ENCODE measurements at places on chromosomes 7 and 10. TPM values are rescaled to one million over a fixed set of nuclear protein-coding genes. Genes with fewer than 3 reads are reported as not detected.

The EPHB6 gene
- total RNA-seq = 59.9 TPM

The ADAP1 gene
- 6.7 TPM for total RNA-seq

The WIPF3 gene
- not detected for total RNA-seq

The UPK3B gene
- 1.8 TPM for total RNA-seq

The OR6V1 gene
- not detected for total RNA-seq

The FAM13C gene
- total RNA-seq = not detected

The DYNC1I1 gene
- total RNA-seq = 0.31 TPM

The PIP gene
- total RNA-seq = not detected

The SPDYE2B gene
- not detected for total RNA-seq

The C10orf88 gene
- total RNA-seq = 6.8 TPM

The ADCYAP1R1 gene
- total RNA-seq = not detected

The AOAH gene
- 2.6 TPM for total RNA-seq

The ST8SIA6 gene
- 0.72 TPM for total RNA-seq

The PPP1R17 gene
- total RNA-seq = not detected

The GPR85 gene
- not detected for total RNA-seq

The PCDH15 gene
- total RNA-seq = not detected

The DGKB gene
- total RNA-seq = not detected

The OR2A1 gene
- total RNA-seq = not detected

The WNT2 gene
- not detected for total RNA-seq

The HMX3 gene
- total RNA-seq = not detected

The SMO gene
- not detected for total RNA-seq

The PLPP4 gene
- total RNA-seq = not detected

The ZKSCAN5 gene
- total RNA-seq = 4.4 TPM

The NKX1-2 gene
- not detected for total RNA-seq

The CYP2W1 gene
- not detected for total RNA-seq

The CYP26C1 gene
- 0.18 TPM for total RNA-seq

The ASB4 gene
- total RNA-seq = not detected

The AGR2 gene
- not detected for total RNA-seq

The TUBAL3 gene
- total RNA-seq = not detected

The CREB5 gene
- 1.8 TPM for total RNA-seq

The NUPR2 gene
- total RNA-seq = not detected

The PRKCQ gene
- 70.0 TPM for total RNA-seq

The DNAJC2 gene
- total RNA-seq = 56.1 TPM

The GPRIN2 gene
- total RNA-seq = not detected

The PCLO gene
- total RNA-seq = not detected

The HELLS gene
- 12.4 TPM for total RNA-seq

The OGA gene
- total RNA-seq = 421 TPM

The TAF3 gene
- 17.0 TPM for total RNA-seq

The TMEM229A gene
- not detected for total RNA-seq

The SFTPA2 gene
- not detected for total RNA-seq

The SFTPA1 gene
- not detected for total RNA-seq

The TMEM176A gene
- not detected for total RNA-seq

The ZNF248 gene
- total RNA-seq = 4.2 TPM

The MUC3A gene
- not detected for total RNA-seq

The OR2A7 gene
- total RNA-seq = 6.5 TPM

The SPDYE2 gene
- 0.21 TPM for total RNA-seq

The SGPL1 gene
- 21.5 TPM for total RNA-seq

The SVOPL gene
- not detected for total RNA-seq

The ITGB8 gene
- total RNA-seq = 0.23 TPM

The CTNNA3 gene
- total RNA-seq = not detected

The LRRN3 gene
- total RNA-seq = 1.9 TPM

The GPNMB gene
- not detected for total RNA-seq
